ENCODE measurements at places on chromosomes 7 and 10.

GRCh38 chr10:133344236-133344635 is 2.9 kb upstream of the PRAP1 start:
- no peak for DNase-seq

GRCh38 chr7:2014391-2015241 is 218.1 kb downstream of the MAD1L1 start:
- DNase-seq = no peak

DNA sequence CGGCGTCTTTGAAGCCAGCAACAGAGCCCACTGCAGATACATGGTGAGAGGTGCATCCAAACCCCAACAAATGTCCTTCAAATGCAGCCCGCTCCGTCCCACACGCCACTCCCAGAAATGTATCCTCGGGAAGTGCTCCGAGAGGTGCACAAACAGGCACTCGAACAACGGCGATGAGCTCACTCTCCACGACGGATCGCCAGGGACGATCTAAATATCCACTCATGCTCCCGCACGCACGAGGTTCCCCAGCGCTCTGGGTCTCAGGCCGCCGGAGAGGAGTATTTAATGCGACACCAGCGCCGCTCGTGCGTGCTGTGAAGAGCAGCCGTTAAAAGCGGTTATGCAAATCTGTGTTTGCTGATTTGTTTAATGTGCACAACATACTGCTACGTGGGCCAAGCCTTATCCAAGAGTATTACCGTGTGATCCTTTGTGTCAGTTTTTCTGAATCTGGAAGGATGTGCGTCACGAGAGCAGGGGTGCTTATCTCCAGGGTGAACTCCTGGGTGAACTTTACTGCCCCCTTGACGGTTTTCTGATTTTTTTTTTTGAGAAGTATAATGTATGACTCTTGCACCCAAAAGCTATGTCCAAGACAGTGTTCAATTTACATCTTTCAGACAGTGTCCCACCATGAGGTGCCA is 48.5 kb upstream of the PPP2R2D start:
- DNase-seq = no peak

- DNase-seq = peak; percentile 84
Observed at GRCh38 chr7:76201732-76202665, at the start of gene SRRM3. Gene SRRM3, plus strand, starts transcription at chr7:76201896. Its CDS starts 33,171 bp downstream, at chr7:76235067.

DNA sequence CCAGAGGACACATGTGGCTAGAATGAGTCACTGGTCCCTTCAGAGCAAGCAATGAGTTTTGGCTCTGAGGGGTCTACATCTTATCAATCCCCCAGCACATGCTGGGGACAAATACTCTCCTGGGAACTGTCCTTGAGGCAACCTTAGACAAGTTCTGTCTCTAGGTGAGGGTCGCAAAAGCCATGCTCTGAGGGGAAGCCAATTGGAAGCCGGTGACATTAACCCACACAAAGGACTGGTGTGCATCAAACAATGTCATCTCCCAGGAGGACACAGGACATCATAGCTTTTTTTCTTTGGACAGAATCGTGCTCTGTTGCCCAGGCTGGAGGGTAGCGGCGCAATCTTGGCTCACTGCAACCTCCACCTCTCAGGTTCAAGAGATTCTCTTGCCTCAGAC is 111.6 kb upstream of the ZNF722 start:
- DNase-seq = no peak

- DNase-seq = no peak
Observed at GRCh38 chr10:5945190-5945509, 32.2 kb downstream of the IL15RA start.

GRCh38 chr10:7410301-7410861 is 453 bp downstream of the SFMBT2 start:
- peak; percentile 42 for DNase-seq

- no peak for DNase-seq
Observed at GRCh38 chr10:27481486-27481885, 22.6 kb upstream of the RAB18 start.

DNA sequence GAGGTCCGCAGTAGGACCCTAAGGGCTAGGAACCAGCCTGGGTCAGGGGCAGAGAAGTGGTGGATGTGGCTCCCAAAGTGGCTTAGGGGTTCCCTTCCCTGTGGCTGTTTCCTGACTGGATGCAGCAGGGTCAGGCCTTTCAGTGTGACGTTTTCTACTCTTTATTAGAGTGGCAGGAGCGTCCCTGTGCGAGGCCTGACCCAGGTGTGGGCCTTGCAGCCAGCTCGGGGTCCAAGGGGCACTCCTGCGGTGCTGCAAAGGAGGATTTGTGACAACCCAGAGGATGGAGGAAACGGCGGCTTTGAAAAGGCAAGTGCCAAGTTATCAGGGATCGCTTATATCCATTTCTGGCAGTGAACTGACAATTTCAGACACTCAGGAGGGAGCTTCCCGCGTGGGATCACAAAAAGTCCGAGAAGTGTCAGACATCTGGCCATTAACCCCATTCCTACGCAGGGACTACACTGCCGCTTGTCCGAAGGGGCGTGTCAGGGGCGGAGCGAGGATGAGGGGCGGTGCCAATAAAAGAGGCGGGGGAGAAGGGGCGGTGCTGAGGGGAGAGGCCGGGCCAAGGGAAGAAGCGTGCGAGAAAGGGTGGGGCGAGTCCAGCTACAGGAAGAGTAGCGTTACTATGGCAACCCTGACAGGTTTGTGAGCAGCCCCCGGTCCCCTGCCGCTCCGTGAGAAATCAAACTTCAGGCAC is 98.8 kb upstream of the ZNF722 start:
- peak; percentile 90 for DNase-seq

GRCh38 chr10:95343573-95343972 is 52.8 kb upstream of the PDLIM1 start:
- DNase-seq = no peak

DNA sequence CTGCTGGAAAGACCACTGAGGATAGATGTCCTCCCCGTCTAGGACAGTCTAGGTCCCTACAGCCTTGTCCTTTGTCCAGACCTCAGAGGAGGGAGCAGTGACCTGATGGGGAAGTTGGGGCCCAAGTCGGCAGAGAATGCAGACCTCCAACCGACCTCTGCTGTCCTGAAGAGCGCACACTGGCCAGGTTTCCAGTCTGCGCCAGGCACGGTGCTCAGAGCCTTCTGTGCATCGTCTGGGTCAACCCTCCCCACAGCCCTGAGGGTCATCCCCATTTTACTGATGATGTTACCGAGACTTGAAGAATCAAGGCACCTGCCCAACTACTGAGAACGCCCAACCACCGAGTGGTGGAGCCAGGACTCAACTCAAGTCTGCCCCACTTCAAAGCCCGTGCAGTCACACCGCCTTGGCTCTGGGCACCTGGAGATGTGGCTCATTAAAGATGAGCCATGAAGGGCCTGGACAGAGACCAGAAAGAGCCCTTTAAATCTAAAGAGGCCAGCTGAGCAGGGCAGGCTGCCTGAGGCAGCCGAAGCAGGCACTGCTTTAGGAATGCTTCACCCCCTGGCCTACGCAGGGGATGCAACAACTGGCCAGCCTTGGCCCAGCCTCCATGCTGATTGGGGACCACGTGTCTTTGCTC is 4.4 kb downstream of the ITPRIP start:
- DNase-seq = no peak

DNA sequence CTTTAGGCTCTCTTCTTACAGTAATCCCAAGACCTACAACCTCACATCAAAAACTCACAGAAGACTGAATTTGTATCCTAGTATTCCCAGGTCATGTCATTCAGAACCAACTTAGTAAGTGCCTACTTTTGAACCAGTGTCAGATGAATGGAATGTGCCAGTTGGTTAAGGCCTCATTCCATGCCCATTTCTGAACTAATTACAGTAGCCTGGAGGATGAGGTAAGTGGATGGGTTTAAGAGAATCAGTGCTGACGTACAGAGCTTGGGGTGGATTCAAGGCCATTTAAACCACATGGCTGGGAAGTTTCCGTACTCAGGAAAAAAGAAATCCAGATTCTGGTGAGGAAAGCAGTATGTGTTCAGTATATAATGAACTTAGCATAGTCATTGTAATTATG is 21.9 kb upstream of the FOXP2 start:
- DNase-seq = no peak
